ENCODE measurements at places on chromosomes 4 and X. TPM values are rescaled to one million over a fixed set of nuclear protein-coding genes. Genes with fewer than 3 reads are reported as not detected.

- no peaks in the 10 kb centered on the region for H3K4me1 ChIP-seq
- DNase-seq: no peak
- no peak overlapping the region for H3K27ac ChIP-seq
- H3K27me3 ChIP-seq: no peaks in the 10 kb centered on the region
Observed at GRCh38 chr4:70754470-70754869, 32.7 kb downstream of the RUFY3 start.

- H3K36me3 ChIP-seq: no peaks in the 10 kb centered on the region
- no peaks in the 10 kb centered on the region for H3K4me1 ChIP-seq
- H3K27ac ChIP-seq: no peak overlapping the region
- H3K27me3 ChIP-seq: no peaks in the 10 kb centered on the region
- no peak for DNase-seq
Observed at GRCh38 chr4:81130569-81130968, 84.5 kb downstream of the PRKG2 start.

GRCh38 chrX:130165181-130165702 is 399 bp downstream of the AIFM1 start:
- H3K4me1 ChIP-seq: no peaks in the 10 kb centered on the region
- DNase-seq: no peak
- H3K27ac ChIP-seq: peak overlapping the region; percentile 44
- no peaks in the 10 kb centered on the region for H3K27me3 ChIP-seq
- H3K4me3 ChIP-seq: peak overlapping the region; percentile 28

GRCh38 chr4:173397604-173398003 is 1.3 kb downstream of the SCRG1 start:
- no peak overlapping the region for H3K27ac ChIP-seq
- no peak overlapping the region for H3K4me3 ChIP-seq
- H3K36me3 ChIP-seq: no peaks in the 10 kb centered on the region
- H3K4me1 ChIP-seq: no peaks in the 10 kb centered on the region

- no peaks in the 10 kb centered on the region for H3K27me3 ChIP-seq
- no peaks in the 10 kb centered on the region for H3K36me3 ChIP-seq
Observed at GRCh38 chr4:6022607-6023288, 4.5 kb upstream of the C4orf50 start.

DNA sequence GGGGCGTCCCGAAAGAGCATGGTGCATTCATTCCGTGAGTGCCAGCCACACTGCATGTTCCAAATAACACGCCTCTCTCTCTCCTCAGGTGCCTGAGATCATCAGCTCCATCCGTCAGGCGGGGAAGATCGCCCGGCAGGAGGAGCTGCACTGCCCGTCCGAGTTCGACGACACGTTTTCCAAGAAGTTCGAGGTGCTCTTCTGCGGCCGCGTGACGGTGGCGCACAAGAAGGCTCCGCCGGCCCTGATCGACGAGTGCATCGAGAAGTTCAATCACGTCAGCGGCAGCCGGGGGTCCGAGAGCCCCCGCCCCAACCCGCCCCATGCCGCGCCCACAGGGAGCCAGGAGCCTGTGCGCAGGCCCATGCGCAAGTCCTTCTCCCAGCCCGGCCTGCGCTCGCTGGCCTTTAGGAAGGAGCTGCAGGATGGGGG is 54.2 kb downstream of the PTTG2 start:
- DNase-seq: peak; percentile 52
- H3K4me1 ChIP-seq: peaks cover 31% of the 10 kb centered on the region
- H3K27me3 ChIP-seq: no peaks in the 10 kb centered on the region
- no peaks in the 10 kb centered on the region for H3K36me3 ChIP-seq

IDH3G gene
- total RNA-seq: 23.8 TPM

GRCh38 chrX:63744850-63745394 is 40.1 kb downstream of the ARHGEF9 start:
- no peak overlapping the region for H3K4me3 ChIP-seq
- no peaks in the 10 kb centered on the region for H3K36me3 ChIP-seq
- no peaks in the 10 kb centered on the region for H3K4me1 ChIP-seq
- DNase-seq: no peak
- no peak overlapping the region for H3K27ac ChIP-seq

PNCK gene
- total RNA-seq: 0.67 TPM

Measured in pancreas (tissue), 10 donors.